Activated CD4-positive, alpha-beta T cell treated with anti-CD3 and anti-CD28 coated beads for 1 hour (primary cell): ENCODE measurements at places on chromosomes 5 and 9.

DNA sequence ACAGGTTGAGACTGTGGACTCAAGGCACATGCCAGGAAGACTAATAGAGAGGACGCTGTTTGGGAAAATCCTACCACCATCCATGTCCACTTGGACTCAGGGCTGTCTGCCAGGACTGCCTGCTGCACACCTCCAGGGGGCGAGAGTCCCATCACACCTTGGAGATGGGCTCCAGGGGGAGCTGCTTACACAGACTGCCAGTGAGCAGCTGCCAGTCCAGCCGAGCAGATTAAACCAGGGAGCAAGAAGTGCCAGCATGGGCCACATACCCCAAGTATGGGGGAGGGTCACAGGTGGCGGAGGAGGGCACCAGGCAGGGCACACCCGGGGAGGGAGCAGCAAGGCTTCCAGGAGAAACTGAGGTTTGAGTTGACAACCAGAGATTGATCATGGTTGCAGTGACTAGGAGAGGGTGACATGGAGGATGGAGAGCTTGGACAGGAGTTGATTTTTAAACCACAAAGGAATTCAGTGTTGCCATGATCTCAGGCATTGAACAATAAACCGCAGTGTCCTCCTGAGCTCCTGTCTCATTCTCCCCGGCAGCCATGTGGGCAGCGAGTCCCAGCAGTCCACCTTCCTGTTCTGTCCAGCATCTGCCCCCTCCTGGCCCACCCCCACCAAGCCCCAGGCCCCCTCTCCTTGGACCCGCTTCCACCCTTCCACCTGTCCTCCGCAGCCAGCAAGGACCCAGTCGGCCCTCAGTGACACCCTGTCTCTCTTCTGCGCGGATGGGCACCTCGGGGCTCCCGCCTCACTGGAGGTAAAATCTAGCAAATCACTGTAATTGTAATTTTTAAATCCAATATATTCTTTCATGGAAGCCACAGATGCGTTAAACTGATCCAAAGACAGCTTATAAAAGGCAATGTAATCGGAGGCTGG is 3.1 kb upstream of the VAV2 start:
- DNase-seq: no peak

- no peak for DNase-seq
These were observed 61.3 kb upstream of the IQGAP2 start for GRCh38 chr5:76341651-76342334.

DNA sequence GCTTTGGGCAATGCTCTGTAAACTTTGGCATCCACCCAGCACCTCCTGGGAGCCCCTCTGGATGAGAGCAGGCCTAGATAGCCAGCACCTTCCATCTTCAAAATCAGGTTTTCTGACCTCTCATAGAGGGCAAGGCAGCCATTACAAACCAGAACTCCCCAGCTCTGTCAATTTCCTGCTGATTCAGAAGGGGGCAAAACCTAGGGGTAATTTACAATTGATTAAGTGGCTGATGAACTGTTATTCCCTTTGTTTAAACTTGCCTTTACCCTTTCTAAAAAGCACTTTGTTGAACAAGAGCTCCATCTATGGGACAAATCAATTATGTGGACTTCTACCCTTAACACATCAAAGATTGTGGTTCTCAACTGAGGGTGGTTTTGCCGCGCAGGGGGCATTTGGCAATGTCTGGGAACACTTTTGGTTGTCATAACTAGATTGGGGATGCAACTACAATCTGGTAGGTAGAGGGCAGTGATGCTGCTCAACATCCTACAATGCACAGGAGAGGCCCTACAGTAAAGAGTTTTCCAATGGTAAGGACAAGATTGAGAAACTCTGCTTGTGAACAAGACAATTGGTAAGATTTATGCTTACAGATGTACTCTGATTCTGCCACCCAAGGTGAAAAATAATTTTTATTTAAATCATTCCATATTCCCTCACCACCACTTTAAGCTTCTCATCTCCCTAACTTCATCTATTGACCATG is 184.1 kb downstream of the MARCHF11 start:
- DNase-seq: no peak

DNA sequence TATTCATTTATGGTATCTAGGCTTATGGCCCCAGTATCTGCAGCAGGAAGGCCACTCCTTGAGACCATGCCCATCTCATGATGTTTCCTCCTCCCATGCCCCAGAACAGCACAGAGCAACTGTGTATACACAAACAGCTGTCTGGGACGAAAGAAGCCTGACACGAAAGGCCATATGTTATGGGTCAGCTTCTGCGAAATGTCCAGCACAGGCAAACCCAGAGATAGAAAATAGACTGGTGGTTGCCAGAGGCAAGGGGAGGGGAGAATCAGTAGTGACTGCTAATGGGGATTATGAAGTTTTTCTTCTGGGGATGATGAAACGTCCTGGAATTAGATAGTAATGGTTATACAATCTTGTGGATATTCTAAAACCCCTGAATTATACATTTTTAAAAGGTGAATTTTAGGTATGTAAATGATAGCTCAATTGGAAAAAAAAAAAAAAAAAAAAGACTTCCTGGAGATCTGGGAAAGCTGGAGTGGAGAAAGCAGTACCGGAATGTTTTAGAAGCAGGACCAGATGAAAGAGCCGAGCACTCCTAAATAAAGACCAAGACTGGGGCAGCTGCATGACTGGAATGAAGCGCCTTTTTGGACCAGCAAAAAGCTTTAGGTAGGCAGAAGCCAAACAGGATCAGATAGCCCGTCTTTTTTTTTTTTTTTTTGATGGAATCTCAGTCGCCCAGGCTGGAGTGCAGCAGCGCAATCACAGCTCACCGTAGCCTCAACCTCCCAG is 29.2 kb downstream of the PCDHGC5 start:
- DNase-seq: no peak

DNA sequence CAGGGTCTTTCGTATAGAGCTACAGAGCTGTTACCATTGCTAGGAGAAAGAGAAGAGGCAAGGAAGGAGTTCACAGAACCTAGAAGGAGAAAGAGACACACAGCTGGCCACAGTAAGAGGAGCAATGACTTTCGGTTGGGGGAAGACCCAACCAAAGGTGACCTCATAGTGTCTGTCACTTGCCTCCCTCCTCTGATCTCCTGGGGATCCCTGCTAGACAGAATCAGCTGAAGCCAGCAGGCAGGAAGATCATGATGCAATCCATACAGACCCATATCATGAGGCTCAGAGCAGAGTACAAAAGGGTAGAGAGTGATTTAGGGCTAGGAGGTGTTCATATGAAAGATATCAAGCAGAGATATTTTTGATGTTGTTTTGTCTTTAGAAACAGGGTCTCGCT is 26.0 kb upstream of the EPB41L4B start:
- DNase-seq: no peak

DNA sequence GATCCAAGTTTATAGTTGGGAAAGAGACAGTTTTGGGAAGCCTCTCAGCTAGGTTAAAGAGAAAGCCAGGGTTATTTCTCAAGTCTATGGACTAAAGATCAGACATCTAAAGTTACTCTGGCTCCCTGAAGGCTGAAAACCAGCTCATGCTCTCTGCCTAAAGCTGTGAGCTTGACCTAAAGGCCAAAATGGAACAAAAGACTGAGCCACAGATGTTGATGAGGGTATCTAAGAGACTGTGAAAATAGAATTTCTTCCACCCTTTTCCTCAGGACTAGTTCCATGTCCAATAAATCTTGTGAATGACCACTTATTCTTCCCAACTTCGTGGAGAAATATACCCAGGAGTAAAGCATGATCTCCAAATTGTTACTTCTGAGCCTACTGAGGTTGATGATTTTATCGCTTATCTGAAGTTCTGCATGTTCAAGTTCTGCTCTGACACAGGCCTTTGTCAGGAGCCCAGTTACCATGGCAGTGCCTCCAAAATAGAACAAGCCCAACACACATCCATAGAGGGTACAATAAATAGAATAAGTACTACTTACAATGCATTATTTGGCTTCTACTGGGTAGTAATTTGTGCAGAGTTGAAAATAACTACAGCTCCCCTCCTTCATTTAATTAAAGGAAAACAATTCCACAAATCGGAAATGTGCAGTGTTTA is 373.6 kb downstream of the NTRK2 start:
- no peak for DNase-seq

DNA sequence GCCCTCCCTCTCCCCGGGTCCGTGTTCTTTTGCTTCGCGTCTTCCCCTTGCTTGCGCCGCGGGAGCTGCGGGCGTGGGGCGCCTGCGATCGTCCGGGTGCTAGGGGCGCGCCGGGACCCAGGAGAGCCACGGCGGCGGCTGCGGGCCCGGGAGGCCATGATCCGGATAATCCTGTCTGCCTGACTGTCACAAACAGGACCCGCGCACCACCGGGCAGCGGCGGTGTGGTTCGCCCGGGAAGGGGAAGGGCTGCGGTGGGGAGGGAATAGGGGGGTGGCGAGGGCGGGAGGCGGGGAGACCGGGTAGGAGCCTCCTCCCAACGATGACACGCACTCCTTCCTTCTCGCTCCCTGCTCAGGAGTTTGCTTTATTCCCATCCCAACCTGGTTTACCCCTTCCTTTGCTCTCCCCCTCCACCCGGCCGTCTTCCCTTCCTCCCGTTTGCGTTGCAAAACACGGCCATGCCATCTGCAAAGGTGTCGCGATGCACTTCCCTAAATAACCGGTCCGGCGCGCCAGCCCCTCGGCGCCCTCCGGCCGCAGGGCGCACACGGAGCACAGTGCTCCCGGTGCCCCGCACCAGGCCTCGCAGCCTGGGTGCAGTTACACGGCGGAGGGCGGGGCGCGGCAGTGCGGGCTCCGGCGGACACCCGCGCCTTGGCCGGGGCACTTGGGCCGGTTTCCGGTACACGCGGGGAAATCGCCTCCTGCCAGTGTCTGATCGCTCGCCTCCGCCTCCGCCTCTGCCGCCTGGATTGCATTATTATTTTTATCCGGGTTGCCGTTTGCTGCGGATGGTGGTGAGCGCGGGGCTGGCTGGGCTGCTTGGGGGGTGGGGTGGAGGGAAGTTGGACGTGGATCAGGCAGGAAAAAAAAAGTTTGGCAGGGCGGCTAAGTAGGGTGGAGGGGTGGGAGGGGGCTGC is 1.5 kb downstream of the SMARCA2 start:
- DNase-seq: peak; percentile 31

GRCh38 chr5:80151890-80152289 is 104.0 kb downstream of the SERINC5 start:
- no peak for DNase-seq

- DNase-seq: no peak
These were observed 403.0 kb downstream of the ZNF608 start for GRCh38 chr5:124343451-124343867.

DNA sequence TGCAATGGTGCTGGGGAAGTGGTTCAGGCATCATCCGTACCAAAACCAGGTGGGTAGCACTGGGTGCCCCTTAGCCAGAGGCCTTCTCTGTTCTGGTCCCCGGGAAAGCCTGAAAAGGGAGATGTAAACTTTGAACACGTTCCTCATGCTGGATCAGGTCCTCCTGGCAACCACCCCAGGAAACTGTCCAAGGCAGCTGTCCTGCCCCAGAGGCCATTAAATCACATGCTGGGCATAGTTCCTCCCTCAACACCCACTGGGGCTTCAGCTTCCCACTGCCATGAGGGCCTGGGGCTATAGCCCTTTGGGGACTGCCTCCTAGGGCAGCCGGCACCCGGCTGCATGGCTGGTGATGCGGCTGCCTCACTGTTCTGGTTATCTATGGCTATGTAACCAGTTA is 228.9 kb upstream of the MVB12B start:
- DNase-seq: no peak
